ENCODE measurements at places on chromosomes 5 and 9. TPM values are rescaled to one million over a fixed set of nuclear protein-coding genes. Genes with fewer than 3 reads are reported as not detected.

The ALDOB gene
- 3.0 TPM for total RNA-seq

The SPOCK1 gene
- total RNA-seq = 1.8 TPM

The HAND1 gene
- 47.3 TPM for total RNA-seq

The CARTPT gene
- not detected for total RNA-seq

The PDLIM7 gene
- 12.9 TPM for total RNA-seq
